ENCODE measurements at places on chromosomes 6 and 20. TPM values are rescaled to one million over a fixed set of nuclear protein-coding genes. Genes with fewer than 3 reads are reported as not detected.

- no peak for DNase-seq
These were observed 64.7 kb downstream of the PKHD1 start for GRCh38 chr6:52022675-52023074.

The SPDEF gene
- 0.14 TPM for total RNA-seq

DNA sequence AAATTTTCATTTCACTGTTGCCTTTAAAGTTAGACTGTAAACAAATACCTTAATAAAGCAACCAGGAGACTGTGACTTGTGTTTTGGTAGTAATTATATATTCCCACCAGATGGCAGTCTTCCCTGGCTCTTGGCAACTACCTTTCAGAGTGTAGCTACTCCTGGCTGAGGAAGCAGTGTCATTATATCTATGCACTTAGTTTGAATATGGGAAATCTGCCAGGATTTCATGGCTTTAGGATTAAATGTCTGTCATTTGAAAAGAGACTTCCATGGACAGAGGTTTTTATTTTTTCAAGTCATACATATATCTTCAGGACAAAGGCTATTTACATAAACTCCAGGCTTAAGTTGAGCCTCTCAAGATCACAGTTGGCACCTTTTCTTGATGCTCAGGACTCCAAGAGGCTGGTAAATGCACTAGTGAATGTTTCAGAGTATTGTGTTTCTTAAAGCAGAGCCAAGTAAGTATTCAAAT, 160.1 kb downstream of the C6orf58 start:
- DNase-seq, result peak; percentile 44

DNA sequence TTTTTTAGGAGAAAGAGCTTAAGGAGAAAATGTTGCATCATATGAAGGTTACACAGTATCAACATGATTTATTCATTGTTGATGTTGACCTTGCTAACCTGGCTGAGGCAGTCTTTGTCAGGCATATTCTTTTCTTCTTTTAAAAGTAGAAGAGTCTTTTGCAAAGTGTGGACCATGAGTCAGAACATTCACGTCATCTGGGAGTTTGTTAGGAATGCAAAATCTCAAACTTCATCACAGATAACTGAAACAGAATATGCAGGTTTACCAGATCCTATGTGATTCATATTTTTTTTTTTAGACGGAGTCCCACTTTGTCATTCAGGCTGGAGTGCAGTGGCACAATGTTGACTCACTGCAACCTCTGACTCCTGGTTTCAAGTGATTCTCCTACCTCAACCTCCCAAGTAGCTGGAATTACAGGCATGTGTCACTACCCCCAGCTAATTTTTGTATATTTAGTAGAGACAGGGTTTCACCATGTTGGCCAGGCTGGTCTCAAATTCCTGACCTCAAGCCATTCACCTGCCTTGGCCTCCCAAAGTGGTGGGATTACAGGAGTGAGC, 530.4 kb upstream of the BTBD3 start:
- peak; percentile 97 for DNase-seq

GRCh38 chr6:53033764-53034163, 31.4 kb upstream of the FBXO9 start:
- DNase-seq, result peak; percentile 68

The STMN3 gene
- 29.2 TPM for total RNA-seq

The COL9A3 gene
- 43.0 TPM for total RNA-seq

Data from astrocyte (in vitro differentiated cells and primary cell).